ENCODE measurements at places on chromosomes 1 and 21.

- no peak for DNase-seq
Observed at GRCh38 chr21:46604975-46605766, at the start of gene S100B. Gene S100B (minus strand): TSS chr21:46605082. CDS start chr21:46602415, 2,667 bp downstream.

GRCh38 chr1:114289306-114289705 lies 135.6 kb upstream of the SYT6 start:
- no peak for DNase-seq

DNA sequence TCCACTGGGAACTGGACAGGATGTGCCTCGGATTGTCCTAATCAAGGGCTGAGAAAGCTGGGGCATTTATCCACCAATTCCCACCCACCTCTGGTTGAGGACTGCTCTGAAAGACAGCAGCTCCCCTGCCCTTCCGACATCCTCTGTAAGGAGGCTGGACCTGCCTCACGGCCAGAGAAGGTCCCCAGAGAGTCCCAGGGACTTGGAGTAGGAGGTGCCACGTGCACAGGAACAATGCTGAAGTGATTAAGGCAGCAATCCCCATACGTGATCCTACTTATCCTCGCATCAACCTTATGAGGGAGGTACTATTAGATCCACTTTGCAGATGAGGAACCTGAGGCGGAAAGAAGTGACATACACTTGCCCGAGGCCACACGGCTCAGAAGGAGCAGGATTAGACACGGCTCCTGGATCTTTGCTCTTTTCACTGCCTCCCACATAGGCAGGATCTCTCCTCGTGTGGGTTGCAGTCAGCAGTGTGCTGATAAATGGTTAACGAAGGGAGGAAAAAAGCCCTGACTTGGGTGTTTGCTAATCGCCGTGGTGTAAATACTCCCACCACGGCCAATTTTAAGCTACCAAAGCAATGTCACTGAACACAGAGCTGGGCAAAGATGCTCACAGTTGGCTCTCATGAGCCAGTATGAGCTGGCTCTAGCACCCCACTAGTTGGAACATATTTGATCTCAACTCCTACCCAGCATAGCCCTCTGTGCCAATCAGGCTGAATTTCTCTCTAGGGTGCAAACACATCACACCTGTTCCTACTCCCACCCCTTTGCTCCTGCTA lies 18.6 kb upstream of the LDLRAP1 start:
- no peak for DNase-seq

DNA sequence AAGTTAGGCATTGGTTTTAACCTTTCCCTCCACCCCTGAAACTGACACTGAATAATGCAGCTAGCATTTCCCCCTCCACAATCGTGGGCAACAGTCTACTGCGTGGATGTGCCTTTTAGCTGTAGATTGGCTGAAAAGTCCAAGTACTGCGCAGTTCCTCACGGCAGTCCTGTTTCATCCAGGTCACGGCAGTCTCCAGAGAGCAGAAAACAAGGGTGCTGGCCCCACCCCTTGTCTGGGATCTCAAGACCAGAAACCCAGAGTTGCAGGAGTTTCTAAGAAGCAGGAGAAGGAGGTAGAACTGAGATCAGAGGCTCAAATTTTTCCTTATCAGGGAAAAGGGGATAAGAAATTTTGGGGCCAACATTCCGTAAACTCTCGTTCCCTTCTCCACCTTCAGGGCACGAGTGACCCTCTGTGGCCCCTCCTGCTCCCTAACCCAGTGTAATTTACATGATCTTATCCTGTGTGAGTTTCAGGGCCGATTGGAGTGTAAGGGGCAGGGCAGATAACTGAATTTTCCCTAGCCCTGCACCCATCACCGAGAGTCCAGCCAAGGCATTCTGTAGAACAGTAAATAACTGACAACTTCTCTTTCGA lies 25.9 kb upstream of the PLA2G2C start:
- DNase-seq, result no peak

- DNase-seq, result no peak
Observed at GRCh38 chr1:236181059-236181458, 38.7 kb downstream of the GPR137B start.

Data from stimulated activated CD4-positive, alpha-beta T cell treated with anti-CD3 and anti-CD28 coated beads, Interleukin-2, amount 100 ng/mL, for 48 hours (primary cell).